ENCODE measurements at places on chromosomes 3 and 15.

DNA sequence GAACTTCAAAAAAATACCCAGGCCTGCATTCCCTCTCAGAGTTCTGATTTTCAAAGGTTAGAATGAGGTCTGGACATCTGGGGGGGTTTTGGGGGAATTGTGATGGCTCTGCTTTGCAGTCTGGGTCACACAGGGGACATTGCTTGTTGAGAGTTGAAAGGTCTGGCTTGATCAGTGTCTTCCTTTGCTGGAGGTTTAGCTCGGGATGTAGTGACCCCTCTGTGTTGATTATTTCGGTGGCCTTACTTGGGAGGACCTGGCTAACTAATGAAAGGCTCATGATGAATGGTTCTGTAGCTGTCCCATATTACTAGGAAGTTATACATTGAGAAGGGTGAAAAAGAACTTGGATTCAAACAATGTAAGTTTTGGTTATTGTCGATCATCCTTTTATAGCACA lies 23.7 kb downstream of the TPM1 start:
- DNase-seq, result no peak

GRCh38 chr3:42023380-42023779 lies 61.5 kb upstream of the ULK4 start:
- DNase-seq, result no peak

GRCh38 chr3:27095553-27096222 lies 273.5 kb downstream of the NEK10 start:
- DNase-seq, result no peak

DNA sequence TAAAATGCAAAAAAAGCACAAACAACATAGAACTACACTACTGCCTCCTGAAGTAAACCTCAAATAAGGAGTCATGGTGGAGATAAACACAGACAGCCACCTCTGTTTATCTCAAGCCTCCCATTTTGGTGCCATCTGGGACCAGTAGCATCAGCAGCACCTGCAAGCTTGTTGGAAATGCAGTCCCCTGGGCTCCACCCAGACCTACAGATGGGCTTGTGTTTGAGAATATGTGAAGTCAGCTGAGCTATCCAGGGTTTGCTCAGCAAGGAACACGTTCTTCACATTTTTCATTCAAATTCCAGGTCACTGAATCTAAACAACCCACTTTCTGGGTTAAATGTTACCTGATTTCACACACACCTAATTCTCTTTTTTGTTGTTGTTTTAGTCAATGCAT lies 45.5 kb downstream of the RASGRF1 start:
- DNase-seq, result no peak

Data from NCI-H748 treated with DMSO at 0.1 percent for 48 hours (cell line).